ENCODE measurements at places on chromosomes 6 and 20. TPM values are rescaled to one million over a fixed set of nuclear protein-coding genes. Genes with fewer than 3 reads are reported as not detected.
A peak's percentile ranks its signal among the peaks of the same experiment; 100 is the strongest.

The NFS1 gene
- total RNA-seq = 23.0 TPM

The TREM2 gene
- total RNA-seq = not detected

The FITM2 gene
- total RNA-seq = 7.3 TPM

The LHFPL5 gene
- 0.17 TPM for total RNA-seq

GRCh38 chr6:3644739-3645012, 106.8 kb downstream of the PXDC1 start:
- DNase-seq = no peak

DNA sequence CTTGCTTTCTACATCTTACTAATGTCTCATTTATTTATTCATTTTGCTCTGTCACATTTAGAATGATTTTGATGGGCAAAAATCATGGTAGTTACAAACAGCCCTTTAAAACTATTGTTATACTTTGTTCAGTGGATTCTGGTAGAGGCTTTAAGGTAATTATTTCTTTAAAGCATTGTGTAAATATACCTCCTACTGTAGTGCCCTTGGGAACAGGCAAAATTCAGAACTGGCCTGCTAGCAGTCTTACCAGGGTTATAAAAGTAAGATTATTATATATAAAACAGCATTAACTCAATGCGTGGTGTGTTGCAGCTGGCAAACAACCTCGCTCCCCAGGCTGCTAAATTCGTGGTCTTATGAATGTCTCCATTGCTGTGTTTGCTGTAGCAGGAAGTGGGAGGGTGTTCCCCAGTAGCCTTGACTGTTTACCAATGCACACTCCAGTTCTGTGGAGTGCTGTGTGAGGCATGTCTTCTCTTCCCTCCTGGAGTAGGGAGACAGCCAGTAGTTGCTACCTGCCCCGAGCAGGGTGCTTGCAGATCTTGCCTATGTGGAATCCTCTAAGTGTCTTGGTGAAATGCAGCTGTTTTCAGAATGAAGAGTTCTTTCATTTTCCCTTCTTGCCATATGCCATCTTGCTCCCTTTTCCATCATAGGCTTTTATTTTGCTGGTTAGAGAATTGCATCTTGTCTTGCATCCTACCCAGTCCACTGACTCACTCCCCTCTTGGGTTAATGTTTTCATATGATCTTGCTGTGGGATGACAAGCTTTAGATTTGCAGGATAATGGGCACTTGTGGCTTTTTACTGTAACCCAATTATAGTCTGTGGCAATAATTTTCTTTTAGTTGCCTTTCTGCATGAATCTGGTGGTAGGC, 45.3 kb downstream of the IGF2R start:
- peak; percentile 81 for DNase-seq

- peak; percentile 13 for DNase-seq
These were observed 52.0 kb upstream of the MTHFD1L start for GRCh38 chr6:150813319-150813992.

- no peak for DNase-seq
These were observed 564.9 kb upstream of the IRAK1BP1 start for GRCh38 chr6:78302411-78302810.

GRCh38 chr6:123211777-123212545, 215.9 kb downstream of the CLVS2 start:
- no peak for DNase-seq
